Activated CD8-positive, alpha-beta memory T cell treated with anti-CD3 and anti-CD28 coated beads for 1 hour (primary cell): ENCODE measurements at places on chromosomes 4 and X.

- DNase-seq = no peak
Observed at GRCh38 chr4:40228497-40229365, 31.9 kb downstream of the RHOH start.

DNA sequence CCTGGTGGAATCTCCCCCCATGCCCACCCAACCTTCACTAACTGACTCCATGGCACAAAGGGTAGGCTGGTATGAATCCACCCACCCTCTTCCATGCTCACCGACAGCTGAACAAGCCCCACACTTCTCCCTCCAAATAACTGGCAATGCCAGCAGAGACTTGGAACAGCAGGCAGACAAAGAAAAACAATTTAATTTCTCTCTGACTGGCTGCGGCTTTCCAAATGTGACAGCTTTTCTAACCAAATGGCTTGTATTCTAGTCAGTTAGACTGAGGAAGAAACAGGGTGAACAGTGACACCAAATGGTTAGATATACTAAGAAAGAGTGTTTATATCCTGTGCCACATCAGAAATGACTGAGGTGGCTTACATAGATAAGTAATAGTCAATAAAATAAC is 199.3 kb upstream of the ADAMTS3 start:
- DNase-seq = no peak

GRCh38 chr4:7348946-7349900 is 85.5 kb downstream of the PSAPL1 start:
- no peak for DNase-seq

GRCh38 chr4:35925806-35926205 is 318.5 kb downstream of the ARAP2 start:
- DNase-seq = no peak

- no peak for DNase-seq
Observed at GRCh38 chrX:40165861-40166260, 68.1 kb upstream of the BCOR start.

GRCh38 chrX:123222920-123223319 is 38.8 kb downstream of the GRIA3 start:
- DNase-seq = no peak

GRCh38 chr4:40656201-40656863 is 26.7 kb upstream of the RBM47 start:
- DNase-seq = no peak

- no peak for DNase-seq
Observed at GRCh38 chrX:50099331-50099730, 101.5 kb downstream of the AKAP4 start.

- DNase-seq = peak; percentile 12
Observed at GRCh38 chrX:103845165-103845653, 13.2 kb upstream of the RAB9B start.

- no peak for DNase-seq
Observed at GRCh38 chrX:39852491-39852890, 245.3 kb downstream of the BCOR start.

DNA sequence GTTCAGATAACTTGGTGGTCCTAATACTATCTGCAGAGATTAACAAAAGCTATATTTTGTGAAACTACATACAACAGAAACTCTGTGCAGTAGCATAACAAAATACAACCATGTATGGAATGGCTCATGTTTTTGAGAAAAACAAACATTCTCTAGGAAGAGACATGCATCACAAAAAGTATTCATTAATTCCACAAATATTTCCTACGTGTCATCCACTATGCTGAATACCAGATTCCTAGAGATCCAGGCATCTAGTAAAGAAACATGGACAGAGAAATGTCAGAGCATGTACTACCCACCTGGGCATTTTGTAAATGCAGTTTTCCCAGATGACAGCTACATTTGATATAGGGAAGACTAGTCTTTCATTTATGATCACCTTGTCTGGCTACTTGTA is 248.1 kb downstream of the OPHN1 start:
- DNase-seq = no peak

DNA sequence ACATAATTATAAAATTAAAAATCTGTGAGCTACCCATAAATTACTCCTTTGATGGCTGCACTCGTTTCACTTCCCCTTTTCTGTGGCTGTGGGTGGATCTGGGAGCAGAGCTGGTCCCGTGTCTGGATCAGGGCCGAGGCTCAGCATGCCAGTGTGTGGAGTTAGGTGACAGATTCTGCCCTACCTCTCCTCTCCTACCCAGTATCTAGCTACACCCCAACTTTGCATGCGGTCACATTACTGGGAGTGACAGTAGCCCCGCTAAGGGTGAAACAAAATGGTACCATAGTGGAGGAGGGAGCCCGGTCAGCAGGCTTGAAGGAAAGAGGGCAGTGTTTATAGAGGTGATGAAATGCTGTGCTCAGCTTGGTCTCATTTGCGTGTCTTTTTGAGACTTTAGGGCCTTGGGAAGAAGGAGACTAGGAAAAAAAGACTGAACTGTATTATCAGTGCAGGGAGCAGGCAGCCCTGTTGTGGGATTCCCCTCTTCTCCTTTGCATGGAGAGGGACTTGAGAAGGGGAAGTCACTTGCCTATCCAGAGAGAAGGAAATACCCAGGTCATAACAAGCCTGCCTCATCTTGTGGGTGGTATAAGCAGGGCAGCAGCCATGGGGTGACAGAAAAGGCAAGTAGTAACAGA is 48.4 kb downstream of the ARHGAP10 start:
- DNase-seq = no peak

DNA sequence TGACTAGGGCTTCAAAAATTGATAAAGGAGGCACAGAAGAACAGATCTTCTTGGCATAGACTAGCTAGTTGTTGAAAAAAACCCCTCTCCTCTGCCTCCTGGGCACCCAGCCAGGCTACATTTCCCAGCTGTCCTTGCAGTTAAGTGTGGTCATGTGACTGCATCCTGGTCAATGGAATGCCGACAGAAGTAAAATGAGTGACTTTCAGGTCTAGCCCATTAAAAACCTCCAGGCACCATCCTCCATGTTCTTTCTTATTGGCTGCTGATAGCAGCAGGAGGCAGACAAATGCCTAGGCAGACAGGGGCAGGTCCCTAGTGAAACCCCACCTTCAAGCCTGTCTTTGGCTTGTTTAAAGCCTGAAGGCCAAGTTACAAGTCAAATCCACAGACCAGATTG is 35.3 kb downstream of the ATXN3L start:
- no peak for DNase-seq

- no peak for DNase-seq
Observed at GRCh38 chr4:145484225-145484846, 2.7 kb downstream of the SMAD1 start.

DNA sequence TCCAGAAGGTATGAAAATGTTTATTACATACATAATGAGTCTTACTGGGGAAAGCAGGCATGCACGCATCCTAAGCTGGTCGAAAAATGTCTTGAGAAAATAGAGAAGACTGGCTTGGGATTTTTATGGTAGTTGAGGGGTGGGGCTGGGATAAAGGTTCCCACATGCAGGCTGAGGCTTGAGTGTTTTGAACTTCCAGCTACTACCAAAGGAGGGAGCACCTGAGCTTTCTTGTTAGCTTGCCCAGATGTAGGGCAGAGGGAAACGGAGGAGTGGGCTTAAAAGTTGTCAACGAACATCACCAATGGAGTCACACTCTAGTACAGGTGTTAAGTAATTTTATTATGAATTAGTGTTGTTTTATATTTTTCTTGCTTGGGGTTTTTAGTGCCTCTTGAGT is 39.6 kb upstream of the SRPX start:
- DNase-seq = no peak

- no peak for DNase-seq
Observed at GRCh38 chrX:63506320-63506719, 155.2 kb upstream of the SPIN4 start.

DNA sequence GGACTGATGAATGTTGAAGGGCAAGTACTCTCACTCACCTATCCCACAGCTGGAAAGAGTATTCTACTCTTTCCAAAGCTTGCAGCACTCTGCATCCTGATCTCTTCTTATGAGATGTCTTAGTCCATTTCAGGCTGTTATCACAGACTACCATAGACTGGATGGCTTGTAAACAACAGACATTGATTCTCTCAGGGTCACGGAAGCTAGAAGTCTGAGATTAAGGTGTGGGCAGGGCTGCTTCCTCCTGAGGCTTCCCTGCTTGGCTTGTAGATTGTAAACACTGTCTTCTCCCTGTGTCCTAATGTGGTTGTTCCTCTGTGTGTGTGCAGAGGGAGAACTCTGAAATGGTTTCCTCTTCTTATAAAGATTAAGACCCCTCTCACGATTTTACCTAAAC is 131.2 kb downstream of the MXRA5 start:
- no peak for DNase-seq

- DNase-seq = no peak
Observed at GRCh38 chrX:9370893-9371292, 94.0 kb upstream of the TBL1X start.

DNA sequence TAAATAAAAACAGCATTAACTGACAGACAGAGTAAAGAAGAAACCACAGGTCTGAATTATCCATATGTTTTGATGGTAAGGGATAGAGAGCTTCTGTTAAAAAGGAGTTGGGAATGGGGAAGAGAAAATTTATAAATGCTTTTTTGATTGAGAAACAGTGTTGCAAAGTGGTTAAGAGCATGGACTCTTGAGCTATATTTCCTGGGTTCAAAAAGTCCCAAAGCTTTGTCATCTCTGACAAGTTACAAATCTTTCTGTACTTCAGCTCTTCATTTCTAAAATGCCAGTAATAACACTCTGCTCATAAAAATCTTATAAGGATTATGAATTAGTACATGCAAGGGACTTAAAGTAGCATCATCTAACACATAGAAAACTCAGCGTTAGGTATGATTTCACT is 62.2 kb downstream of the N4BP2 start:
- DNase-seq = no peak

DNA sequence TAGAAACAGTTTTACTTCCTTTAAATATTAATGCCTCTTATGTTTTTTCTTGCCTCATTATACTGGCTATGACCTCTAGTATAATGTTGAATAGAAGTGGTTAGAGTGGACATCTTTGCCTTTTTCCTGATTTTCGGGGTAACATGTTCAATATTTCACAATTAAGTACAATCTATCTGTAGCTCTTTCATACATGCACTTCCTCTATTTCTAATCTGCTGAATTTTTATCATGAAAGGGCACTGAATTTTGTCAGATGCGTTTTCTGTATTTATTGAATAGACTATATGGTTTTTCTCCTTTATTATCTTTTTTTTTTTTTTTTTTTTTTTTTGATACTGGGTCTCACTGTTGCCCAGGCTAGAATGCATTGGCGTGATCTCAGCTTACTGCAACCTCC is 29.0 kb downstream of the MECP2 start:
- no peak for DNase-seq

- DNase-seq = no peak
Observed at GRCh38 chrX:53511322-53511721, 77.2 kb upstream of the HSD17B10 start.

- DNase-seq = no peak
Observed at GRCh38 chr4:3404546-3404945, 37.2 kb upstream of the HGFAC start.

GRCh38 chr4:156547439-156547838 is 424.2 kb downstream of the PDGFC start:
- DNase-seq = no peak

GRCh38 chrX:130216320-130216719 is 44.6 kb downstream of the RAB33A start:
- DNase-seq = no peak

- no peak for DNase-seq
Observed at GRCh38 chr4:41532882-41533281, 5.1 kb upstream of the LIMCH1 start.

GRCh38 chr4:135718019-135718418 is 1516.4 kb upstream of the PABPC4L start:
- DNase-seq = no peak

GRCh38 chrX:17553961-17554482 is 179.0 kb downstream of the NHS start:
- DNase-seq = no peak

DNA sequence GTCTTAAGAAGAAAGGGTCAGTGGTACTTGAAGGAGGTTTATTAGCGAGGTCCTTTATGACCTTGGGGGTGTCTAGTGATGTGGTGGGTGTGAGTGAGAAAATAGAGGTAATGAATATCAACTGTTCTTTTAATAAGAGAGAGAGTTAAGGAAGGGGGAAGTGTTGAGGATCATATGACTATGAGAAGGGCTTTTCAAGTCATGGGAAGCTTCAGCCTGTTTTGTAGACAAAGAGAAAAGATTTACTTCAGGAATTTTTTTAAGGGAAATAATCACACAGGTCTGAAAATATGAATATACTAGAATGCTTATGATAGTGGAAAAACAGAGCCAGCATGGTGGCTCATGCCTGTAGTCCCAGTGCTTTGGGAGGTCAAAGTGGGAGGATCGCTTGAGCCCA is 41.3 kb upstream of the MTMR1 start:
- DNase-seq = no peak

GRCh38 chrX:136674270-136674985 is 26.5 kb downstream of the CD40LG start:
- DNase-seq = no peak

DNA sequence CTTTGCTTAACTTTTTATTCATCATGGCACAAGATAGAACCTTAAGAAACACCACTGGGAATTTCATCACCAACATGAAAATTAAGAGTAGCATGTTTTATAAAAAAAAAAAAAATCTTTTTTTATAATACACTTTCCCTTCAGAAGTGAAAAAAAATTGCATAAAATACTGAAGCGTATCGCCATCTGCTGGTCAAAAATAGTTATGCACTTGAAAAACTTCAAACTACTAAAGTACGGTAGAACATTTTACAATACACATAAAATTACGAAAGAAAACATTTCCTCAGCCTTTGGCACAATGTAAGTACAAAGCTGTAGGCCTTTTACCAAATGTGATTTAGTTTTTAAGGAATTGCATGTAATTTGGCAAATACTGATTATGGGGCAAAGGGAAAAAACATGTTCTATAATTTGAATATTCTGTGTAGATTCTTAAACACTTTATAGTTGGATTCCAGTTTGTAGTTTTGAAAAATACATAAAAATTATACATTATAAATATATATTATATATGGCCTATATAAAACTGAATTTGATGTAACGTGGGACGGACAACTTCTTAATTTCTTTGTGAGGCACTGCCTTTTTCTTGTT is 26.5 kb downstream of the HCCS start:
- DNase-seq = no peak

DNA sequence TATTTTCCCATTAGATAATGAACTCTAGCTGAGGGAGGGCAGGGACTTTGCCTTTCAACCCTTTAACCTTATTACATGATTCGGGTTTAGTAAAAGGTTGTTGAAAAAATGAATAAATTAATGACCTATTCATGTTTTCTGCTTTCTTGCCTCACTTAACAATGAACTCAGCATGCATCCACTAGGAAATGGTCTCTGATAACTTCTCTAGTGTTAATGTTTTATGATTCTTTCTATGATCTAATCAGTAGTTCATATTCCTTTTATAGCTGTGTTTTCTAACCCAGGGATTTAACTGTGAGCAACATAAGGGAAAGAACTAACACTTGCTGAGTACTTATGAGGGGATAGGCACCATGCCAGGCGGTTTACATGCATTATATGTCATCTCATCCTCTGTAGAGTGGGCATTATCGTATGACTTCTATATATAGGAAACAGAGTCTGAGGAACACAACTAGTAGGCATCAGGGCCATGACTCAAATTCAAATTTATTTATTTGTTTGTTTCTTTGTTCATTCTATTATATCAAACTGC is 236.7 kb upstream of the MAB21L2 start:
- no peak for DNase-seq

- DNase-seq = no peak
Observed at GRCh38 chr4:112130906-112131305, 14.3 kb upstream of the FAM241A start.

- DNase-seq = no peak
Observed at GRCh38 chr4:38176165-38176564, 216.0 kb downstream of the PTTG2 start.
